ENCODE measurements at places on chromosomes 7 and 10.

GRCh38 chr10:17407047-17407446 lies 47.3 kb downstream of the ST8SIA6 start:
- DNase-seq = no peak

GRCh38 chr7:157686285-157686894 lies 349.6 kb downstream of the DNAJB6 start:
- no peak for DNase-seq

DNA sequence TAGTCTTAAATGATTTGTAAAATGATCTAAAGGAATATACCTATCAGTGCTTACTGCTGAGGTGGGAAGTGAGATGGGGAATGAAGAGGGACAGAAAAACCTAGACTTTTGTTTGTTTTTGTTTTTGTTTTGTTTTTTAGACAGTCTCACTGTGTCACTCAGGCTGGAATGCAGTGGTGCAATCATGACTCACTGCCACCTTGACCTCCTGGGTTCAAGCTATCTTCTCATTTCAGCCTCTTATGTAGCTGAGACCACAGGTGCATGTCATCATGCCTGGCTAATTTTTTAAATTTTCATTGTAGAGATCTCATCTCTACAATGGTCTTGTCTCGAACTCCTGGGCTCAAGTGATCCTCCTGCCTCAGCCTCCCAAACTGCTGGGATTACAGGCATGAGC lies 116.4 kb upstream of the SEM1 start:
- DNase-seq = no peak

GRCh38 chr10:16975188-16975587 lies 154.4 kb downstream of the CUBN start:
- DNase-seq = no peak

DNA sequence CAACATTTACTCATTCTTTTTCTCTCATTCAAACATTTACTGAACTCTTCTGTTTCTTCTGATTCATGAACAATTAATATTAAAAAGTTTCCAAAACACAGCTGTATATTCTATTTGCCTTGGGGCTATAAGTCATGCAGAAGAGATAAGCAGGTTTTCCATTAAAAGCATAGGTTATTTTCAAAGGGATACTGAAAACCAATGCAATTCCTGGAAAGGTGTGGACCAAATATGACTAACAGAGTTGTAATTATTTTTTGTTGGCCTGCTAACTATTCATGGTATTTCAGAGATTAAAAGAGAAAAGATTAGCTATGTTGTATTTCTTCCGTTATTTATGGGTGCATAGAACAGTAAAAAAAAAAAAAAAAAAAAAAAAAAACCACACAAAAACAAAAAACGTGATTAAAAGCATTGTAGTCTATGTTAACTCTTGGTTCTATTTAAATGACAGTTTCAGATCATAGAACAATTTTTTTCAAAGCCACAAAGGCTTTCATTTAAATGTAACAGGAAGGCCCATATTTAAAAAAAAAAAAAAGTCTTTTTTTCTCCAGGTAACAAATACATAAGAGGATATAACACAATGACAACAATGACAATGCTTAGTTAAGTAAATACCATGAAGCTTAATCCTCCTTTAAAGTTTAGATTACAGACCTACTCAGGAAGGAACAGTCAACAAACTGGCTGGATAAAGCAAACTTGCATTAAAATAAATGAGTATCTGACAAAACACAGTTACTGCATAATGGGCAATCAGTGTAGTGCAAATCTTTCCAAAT lies 1042.9 kb downstream of the GATA3 start:
- no peak for DNase-seq

- no peak for DNase-seq
Measured at GRCh38 chr7:3579638-3580219, 278.7 kb downstream of the SDK1 start.

- no peak for DNase-seq
Measured at GRCh38 chr7:151133266-151133985, 34.1 kb downstream of the GBX1 start.

DNA sequence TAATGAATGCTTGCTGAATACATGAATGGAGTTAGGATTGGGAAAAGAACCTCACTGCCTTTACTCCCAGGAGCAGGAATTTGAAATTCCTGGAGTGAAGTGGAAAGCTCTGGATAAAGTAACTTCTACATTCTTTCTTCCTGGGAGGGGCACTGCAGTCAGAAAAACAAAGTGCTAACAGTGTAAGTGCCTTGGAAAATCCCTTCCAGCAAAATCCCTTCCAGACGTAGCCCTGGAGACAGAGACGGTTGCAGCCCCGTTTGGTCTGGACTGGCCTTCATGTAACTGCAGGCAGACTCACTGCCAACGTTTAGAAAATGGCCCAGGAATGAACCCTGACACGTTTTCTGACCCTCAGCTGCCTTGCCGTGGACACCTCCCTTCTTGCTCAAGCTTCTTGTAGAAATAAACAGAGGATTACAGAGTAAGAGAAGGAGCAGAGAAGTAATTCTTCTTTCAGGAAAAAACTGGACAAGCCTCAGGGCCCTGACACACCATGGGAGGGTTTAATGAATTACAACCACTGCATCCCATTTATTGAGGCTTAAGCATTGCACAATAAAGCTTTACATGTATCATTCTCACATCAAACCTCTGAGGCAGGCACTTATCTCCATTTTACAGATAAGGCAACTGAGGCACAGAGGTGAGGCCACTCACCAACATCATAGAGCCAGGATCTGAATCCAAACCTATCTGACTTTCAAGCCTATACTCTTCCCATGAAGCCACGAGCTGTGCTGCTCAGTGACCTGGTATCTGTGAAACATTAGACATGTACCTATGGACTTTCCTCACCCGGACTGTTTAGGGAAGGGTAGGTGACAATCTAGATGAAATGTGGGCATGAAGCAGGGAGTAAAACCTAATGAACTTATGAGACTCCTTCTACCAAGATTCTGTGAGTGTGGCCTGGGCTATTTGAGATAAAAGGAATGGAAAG lies 7.8 kb downstream of the ITPRIP start:
- DNase-seq = no peak

DNA sequence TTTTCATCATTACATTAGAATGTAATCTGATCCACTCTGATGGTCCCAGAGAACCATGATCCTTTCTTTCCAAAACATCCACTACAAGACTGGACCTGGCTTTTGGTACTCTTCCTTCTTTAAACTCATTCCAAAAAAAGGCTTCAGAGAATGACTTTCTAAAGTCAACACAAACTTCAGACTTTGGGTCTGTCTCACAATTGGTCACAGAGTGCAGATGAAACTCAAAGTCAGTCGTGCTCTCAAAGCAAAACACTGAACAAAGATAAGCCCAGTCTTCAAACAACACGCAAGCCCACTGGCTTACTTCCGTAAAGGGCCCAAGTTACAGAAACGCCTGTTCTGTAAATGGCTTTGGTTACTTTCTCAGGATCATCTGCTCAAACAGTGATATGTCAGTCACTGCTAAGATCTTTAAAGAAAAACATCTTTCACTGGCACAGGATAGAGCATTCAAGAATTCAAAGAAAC lies 250.9 kb upstream of the MKLN1 start:
- peak; percentile 24 for DNase-seq

DNA sequence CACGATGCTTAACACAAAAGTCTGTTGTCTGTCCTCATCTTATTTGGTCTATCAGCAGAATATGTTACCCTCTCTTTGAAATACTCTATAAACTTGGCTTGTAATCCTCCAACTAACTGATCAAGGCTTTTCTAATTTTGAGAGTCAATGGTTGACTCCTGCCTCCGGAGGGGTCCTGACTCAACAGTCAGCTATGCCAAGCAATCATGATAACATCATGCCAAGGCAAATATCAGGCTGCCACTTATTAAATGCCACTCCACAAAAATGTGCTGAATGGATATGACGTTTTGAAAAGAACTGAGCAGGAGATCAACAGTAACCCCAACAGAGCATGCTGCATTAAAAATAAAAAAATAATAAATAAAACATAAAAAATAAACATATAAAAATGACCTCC lies 116.1 kb downstream of the PARD3 start:
- peak; percentile 32 for DNase-seq

- DNase-seq = peak; percentile 66
Measured at GRCh38 chr10:31769564-31769963, 159.1 kb downstream of the ARHGAP12 start.

DNA sequence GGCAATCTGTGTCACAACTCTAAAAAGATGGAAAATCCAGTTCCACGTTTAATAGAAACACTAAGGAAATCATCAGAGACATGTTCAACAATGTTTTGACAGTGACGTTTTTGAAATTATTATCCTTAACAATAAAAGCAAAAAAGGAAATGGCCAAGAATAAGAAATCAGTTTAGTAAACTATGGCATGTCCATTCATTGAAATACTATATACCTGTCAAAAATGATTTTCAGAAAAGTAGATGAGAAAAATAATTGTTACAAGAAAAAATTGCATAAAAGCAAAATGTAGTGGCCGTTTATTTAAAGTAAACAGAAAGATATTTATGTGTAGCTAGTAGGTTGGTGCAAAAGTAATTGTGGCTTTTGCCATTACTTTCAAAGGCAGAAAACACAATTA lies 345.4 kb upstream of the NPSR1 start:
- no peak for DNase-seq

GRCh38 chr10:104128214-104128613 lies 6.2 kb downstream of the SFR1 start:
- no peak for DNase-seq

- DNase-seq = no peak
Measured at GRCh38 chr10:17588420-17588819, 28.8 kb downstream of the HACD1 start.

- no peak for DNase-seq
Measured at GRCh38 chr7:108324053-108325038, 131.9 kb downstream of the NRCAM start.

GRCh38 chr7:128044064-128044463 lies 12.8 kb upstream of the LRRC4 start:
- DNase-seq = no peak

- no peak for DNase-seq
Measured at GRCh38 chr7:6170571-6171531, 101.6 kb downstream of the CYTH3 start.

GRCh38 chr7:98921608-98922372 lies 43.5 kb downstream of the TRRAP start:
- no peak for DNase-seq

DNA sequence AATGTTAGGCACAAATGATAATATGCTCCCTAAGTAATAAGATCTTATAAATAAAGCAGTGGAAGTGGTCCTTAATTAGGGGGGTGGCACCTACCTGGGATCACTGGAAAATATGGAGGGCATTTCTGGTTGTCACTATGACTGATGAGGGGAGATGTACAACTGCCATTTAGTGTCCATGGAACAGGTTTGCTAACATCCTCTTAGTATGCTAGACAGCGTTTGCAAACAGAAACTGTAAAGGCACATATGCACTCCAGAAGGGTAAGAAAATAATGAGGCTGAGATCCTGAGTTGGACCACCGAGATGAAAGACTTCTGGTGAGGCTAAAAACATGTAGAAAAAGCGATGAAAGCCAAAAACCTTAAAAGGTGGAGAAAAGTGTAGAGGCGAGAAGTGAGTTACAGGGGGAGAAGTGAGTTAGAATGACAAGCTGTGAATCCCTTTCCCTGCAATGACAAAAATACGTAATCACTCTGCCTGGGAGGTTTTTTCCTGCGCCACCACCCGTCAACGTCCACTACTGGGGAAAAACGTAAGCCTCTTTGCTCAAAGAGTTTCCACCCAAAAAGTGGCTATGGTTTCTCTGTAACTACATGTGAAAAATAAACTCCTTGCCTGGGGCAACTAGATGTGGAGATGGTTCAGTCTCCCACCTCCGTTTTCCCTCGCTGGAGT lies 767 bp downstream of the KRIT1 start:
- DNase-seq = peak; percentile 31

GRCh38 chr7:154781369-154782303 lies 221.3 kb downstream of the PAXIP1 start:
- DNase-seq = no peak

DNA sequence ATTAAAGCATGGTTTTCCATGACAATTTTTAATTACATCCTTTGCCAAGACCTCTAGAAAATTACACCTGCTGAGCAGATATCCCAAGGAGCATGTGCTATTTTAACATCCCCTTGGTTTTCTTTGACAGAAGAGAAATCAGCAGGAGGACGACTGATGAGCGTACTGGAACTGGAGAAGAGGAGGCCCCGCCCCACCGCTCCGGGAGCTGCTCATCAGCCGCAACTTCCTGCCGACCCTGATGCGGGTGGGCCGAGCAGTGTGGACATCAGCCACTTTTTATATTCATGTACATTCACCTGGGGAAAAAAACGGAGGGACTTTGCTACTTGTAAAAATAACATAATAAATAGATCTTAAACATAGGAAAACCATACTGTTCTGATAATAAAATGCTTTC lies 54.2 kb downstream of the CDC123 start:
- DNase-seq = no peak

- no peak for DNase-seq
Measured at GRCh38 chr10:124032087-124032935, 61.1 kb downstream of the CHST15 start.

- no peak for DNase-seq
Measured at GRCh38 chr10:87685832-87686574, 26.3 kb downstream of the PAPSS2 start.

- DNase-seq = no peak
Measured at GRCh38 chr7:150753826-150754603, 16.8 kb downstream of the GIMAP5 start.

GRCh38 chr7:21367081-21367480 lies 60.8 kb upstream of the SP4 start:
- no peak for DNase-seq

GRCh38 chr10:56831681-56832080 lies 470.6 kb upstream of the ZWINT start:
- no peak for DNase-seq

DNA sequence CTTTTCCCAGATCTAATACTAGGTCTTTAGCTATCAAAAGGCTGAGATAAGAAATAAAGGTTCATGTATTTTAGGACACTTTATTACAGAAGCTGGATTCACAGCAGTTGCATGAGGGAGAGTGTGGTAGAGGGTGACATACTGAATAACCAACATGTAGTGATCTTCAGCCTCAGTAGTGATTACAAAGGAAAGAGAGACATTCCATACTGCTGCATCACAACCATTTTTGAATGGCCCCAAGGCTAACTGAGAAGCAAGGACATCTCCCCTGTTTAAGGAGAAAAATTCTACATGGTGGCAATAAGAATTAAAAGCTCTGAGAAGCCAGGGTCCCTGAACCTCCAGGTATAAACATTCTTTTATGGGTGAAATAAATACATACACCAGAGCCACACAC lies 35.3 kb downstream of the COG5 start:
- peak; percentile 23 for DNase-seq

- no peak for DNase-seq
Measured at GRCh38 chr10:111835574-111835973, 348.0 kb downstream of the GPAM start.

GRCh38 chr7:129771201-129771927 lies 159.8 kb downstream of the NRF1 start:
- no peak for DNase-seq

DNA sequence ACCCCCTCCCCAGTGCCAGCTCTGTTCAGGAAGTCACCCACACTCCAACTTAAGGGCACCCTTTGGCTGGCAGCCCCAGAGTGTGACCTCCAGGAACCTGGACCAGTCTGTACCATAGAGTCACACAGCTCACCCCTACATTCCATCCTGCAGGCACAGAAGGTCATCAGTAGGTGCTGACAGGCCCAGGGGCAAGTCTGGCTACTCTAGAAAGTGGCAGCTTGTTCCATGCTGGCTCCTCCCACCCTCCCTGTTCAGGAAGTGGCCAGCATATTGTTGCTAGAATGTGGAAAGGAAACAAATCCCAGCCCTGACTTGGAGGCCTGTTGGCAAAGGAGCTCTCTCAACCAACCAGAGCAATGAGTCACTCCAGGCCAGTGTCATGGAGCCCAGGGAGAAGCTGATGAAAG lies 3.2 kb upstream of the NCOA4 start:
- DNase-seq = peak; percentile 88
